ENCODE measurements at places on chromosomes 6 and 20.

GRCh38 chr20:50834599-50835005, 39.7 kb downstream of the BCAS4 start:
- peaks cover 26% of the 10 kb centered on the region for H3K4me1 ChIP-seq
- DNase-seq: no peak
- H3K27me3 ChIP-seq: no peaks in the 10 kb centered on the region
- H3K27ac ChIP-seq: no peak overlapping the region
- no peak overlapping the region for H3K4me3 ChIP-seq

- H3K27me3 ChIP-seq: no peaks in the 10 kb centered on the region
- no peaks in the 10 kb centered on the region for H3K4me1 ChIP-seq
- DNase-seq: no peak
- H3K4me3 ChIP-seq: no peak overlapping the region
- H3K27ac ChIP-seq: no peak overlapping the region
These were observed 72.4 kb downstream of the TULP4 start for GRCh38 chr6:158384671-158385110.

DNA sequence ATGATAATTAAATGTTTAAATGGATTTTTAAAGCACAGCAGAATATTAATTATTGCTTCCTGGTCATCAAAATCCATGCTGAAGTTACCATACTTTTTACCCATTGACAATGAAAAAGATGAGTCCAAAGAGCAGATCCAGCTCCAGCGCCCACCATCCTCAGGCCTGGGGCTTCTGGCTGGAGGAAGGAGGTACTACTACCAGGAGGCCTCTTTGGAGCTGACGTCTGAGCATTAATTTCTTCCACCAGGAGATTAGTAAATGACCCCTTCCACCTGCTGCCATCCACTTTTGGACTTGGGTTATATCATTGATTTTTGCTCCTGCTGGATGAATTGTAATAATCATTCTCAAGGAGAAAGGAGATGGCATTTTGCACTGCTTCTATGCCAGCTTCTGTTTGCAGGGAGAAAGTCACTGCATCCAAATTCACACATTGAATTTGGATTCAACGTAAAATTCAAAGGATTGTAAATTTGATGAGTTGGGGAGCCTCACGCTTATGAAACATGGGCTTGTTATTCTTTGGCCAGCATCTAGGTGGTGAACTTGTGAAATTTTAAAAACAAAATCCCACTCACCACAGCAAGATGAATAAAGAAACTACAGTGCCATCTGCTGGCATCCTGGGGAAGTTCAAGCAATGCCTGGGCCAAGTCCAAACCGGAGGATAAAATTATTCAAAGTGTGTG, 121.8 kb downstream of the SASH1 start:
- peak; percentile 78 for DNase-seq
- peaks cover 17% of the 10 kb centered on the region for H3K4me1 ChIP-seq
- H3K27me3 ChIP-seq: no peaks in the 10 kb centered on the region
- H3K27ac ChIP-seq: no peak overlapping the region
- no peaks in the 10 kb centered on the region for H3K36me3 ChIP-seq

GRCh38 chr6:3210024-3210610, 17.3 kb downstream of the TUBB2B start:
- H3K4me1 ChIP-seq: peaks cover 45% of the 10 kb centered on the region
- no peak overlapping the region for H3K4me3 ChIP-seq
- H3K27me3 ChIP-seq: no peaks in the 10 kb centered on the region
- H3K36me3 ChIP-seq: no peaks in the 10 kb centered on the region
- H3K27ac ChIP-seq: peak overlapping the region; percentile 91
- DNase-seq: no peak

GRCh38 chr20:16167423-16168130, 405.7 kb downstream of the KIF16B start:
- H3K36me3 ChIP-seq: no peaks in the 10 kb centered on the region
- H3K4me1 ChIP-seq: no peaks in the 10 kb centered on the region
- H3K27ac ChIP-seq: no peak overlapping the region
- H3K4me3 ChIP-seq: no peak overlapping the region
- H3K27me3 ChIP-seq: no peaks in the 10 kb centered on the region

GRCh38 chr6:94074764-94075163, 655.4 kb upstream of the EPHA7 start:
- H3K4me1 ChIP-seq: no peaks in the 10 kb centered on the region
- H3K27me3 ChIP-seq: no peaks in the 10 kb centered on the region
- no peaks in the 10 kb centered on the region for H3K36me3 ChIP-seq
- H3K27ac ChIP-seq: no peak overlapping the region

DNA sequence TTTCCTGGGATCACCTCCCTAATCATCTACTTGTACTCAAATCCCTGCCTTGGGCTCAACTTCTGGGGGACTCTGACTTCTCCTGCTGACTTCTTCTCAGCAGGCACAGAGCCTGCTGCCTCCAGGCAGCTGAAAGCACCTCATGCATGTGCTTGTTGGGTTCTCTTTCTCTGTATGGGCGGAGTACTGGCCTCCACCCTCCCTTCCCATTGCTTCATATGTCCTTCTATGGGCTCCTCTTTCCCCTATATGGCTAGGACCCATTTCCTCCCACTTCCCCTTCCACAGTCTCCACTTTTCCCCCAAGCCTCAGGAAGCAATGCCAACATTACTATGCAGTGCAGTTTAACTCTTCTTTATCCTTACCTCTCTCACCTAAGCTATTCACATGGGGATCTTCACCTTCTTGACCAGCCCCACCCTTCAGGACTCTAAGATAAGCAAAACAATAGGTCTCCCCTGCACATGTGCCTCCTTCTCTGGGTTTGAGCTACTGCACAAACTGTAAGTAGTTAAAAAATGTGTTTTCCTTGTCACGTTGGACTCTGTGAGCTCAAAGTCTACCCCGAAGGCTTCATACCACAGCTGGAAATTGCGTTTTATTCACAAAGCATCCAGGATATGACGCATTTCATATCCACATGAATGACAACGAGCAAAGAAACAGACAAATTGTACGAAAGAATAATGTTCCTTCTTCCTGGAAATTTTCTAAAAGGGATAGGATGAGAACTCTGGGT, 93.7 kb downstream of the CDS2 start:
- H3K4me1 ChIP-seq: peaks cover 13% of the 10 kb centered on the region
- no peaks in the 10 kb centered on the region for H3K36me3 ChIP-seq

GRCh38 chr6:142189057-142189456, 42.0 kb downstream of the VTA1 start:
- DNase-seq: no peak
- H3K36me3 ChIP-seq: peaks cover 8% of the 10 kb centered on the region

DNA sequence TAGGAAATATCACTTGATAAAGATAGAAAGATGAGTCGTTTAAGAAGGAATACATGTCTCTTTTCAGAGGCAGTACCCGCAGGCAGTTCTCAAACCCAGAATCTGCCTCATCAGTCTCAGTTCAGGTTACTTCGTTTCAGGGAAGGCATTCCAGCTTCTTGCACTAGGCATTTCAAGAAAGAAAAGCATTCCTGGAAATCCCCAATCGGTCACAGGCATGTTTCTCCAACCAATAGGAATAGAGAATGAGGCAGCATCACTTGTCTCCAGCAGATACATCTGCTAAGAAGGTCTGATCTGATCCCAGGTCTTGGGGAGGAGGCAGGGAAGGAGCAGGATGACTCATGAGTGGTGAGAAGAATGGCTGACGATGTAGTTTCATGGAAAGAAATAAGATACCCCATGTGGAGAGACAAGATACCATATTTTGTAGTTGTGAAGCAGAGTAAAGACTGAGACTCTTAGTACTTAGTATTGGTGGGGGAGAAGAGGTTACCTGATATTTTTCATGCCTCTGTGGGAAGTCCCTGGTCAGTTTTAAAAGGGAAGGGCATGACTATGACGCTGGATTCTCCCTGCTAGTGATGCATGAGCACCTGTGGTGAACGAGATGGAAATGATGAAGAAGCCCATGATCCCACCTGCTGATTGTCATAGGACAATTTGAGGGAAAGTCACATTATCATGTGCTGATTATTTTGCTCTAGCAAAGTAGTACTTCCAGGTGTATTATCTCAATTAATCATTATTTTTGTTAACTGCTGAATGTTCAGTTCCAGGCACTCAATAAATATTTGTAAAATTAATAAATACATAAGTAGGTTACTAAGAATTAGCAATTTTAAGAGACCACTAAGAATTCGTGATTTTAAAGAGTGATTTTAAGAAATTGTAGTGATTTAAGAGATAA, 20.3 kb upstream of the HLA-DRB1 start:
- H3K27ac ChIP-seq: peak overlapping the region; percentile 39
- no peak overlapping the region for H3K4me3 ChIP-seq
- no peaks in the 10 kb centered on the region for H3K36me3 ChIP-seq
- H3K4me1 ChIP-seq: no peaks in the 10 kb centered on the region
- no peak for DNase-seq

DNA sequence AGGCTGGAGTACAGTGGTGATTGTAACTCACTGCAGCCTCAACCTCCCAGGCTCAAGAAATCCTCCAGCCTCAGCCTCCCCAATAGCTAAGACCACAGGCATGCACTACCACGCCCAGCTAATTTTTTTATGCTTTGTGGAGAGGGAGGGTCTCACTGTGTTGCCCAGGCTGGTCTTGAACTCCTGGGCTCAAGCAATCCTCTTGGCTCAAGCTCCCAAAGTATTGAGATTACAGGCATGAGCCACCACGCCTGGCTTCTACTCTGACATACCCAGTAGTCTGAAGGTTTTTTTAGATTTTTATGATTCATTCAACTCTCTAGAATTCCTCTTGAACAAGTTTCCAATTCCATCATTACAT, 1.3 kb upstream of the ARHGAP18 start:
- H3K27me3 ChIP-seq: no peaks in the 10 kb centered on the region
- H3K27ac ChIP-seq: no peak overlapping the region
- H3K4me1 ChIP-seq: peaks cover 34% of the 10 kb centered on the region
- H3K36me3 ChIP-seq: no peaks in the 10 kb centered on the region

DNA sequence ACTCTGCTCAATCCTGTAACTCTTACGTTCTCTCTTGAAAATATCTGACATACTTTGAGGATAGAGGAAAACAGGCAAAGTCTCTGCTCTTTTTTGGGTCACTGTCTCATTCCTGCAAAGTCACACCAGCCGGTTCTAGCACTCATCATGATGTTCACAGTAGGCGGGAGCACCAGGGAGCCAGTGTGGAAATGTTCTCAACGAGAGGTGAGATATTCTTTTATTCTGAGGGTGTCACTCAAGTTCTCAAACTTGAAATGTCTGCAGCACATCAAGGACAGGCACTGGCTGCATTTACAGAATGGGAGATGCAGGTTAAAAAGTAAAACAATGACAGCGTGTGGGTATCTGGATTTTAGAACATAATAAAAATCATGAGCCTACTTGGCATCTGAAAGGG, 714.7 kb downstream of the QKI start:
- H3K4me3 ChIP-seq: no peak overlapping the region
- H3K4me1 ChIP-seq: no peaks in the 10 kb centered on the region
- no peaks in the 10 kb centered on the region for H3K27me3 ChIP-seq
- no peak for DNase-seq
- no peak overlapping the region for H3K27ac ChIP-seq
- no peaks in the 10 kb centered on the region for H3K36me3 ChIP-seq

DNA sequence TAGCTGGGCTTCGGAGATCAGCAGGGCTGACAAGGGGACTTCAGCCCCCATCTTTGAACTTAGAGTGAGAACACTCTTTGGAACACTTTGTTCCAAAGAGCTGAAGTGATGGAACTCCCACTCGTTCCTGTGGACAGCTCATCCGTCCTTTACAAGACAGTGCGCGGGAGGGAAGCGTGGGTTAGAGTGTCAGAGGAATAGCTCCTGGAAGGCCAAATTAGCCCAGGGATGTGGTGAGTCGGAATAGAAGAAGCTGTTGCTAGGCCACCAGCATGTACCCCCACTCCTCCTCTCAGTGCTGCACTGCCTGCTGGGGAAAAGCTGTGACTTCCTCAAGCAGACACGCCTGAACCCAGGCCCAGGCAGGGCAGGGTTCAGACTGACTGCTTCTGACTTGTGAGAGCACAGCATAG, 1.7 kb downstream of the SDCBP2 start:
- no peaks in the 10 kb centered on the region for H3K36me3 ChIP-seq
- no peaks in the 10 kb centered on the region for H3K27me3 ChIP-seq
- H3K4me3 ChIP-seq: no peak overlapping the region

DNA sequence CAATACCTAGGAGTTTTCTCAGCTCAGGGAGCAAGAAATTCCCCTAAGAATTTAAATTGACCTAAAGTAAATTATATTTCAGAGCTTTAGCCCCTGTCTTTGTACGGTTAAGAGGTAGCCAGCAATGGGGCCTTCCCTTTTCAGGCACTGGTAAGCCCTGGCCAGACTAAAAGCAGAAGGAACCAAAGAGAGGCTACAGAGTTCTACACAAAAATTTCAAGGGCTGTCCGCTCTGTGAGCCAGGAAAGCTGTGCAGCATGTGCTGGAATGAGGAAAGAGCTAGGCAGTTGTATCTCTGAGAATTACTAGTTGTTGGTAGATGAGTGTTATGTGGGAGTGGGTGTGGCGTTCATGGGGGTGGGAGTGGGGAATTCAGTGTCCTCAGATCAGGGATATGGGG, 96.3 kb upstream of the MAFB start:
- peaks cover 8% of the 10 kb centered on the region for H3K27me3 ChIP-seq
- no peak for DNase-seq
- peaks cover 11% of the 10 kb centered on the region for H3K4me1 ChIP-seq
- H3K36me3 ChIP-seq: no peaks in the 10 kb centered on the region
- H3K27ac ChIP-seq: no peak overlapping the region

- no peaks in the 10 kb centered on the region for H3K36me3 ChIP-seq
- no peak overlapping the region for H3K4me3 ChIP-seq
- peak; percentile 61 for DNase-seq
- H3K27me3 ChIP-seq: peaks cover 15% of the 10 kb centered on the region
- H3K4me1 ChIP-seq: no peaks in the 10 kb centered on the region
These were observed 146.5 kb downstream of the SYCP2 start for GRCh38 chr20:59786801-59787537.

Measured in suprapubic skin (tissue), 4 donors.